ENCODE measurements at places on chromosomes 12 and 14. TPM values are rescaled to one million over a fixed set of nuclear protein-coding genes. Genes with fewer than 3 reads are reported as not detected.

DDIT3 gene
- total RNA-seq = 9.8 TPM

KLRC3 gene
- 1.8 TPM for total RNA-seq

C1QL4 gene
- total RNA-seq = not detected

PYM1 gene
- total RNA-seq = 34.8 TPM

KRT6A gene
- total RNA-seq = not detected

ZDHHC22 gene
- total RNA-seq = not detected

AMN gene
- 0.71 TPM for total RNA-seq

TMEM253 gene
- 0.13 TPM for total RNA-seq

NANOG gene
- total RNA-seq = not detected

PRPH gene
- not detected for total RNA-seq

All from activated CD8-positive, alpha-beta memory T cell treated with anti-CD3 and anti-CD28 coated beads for 36 hours (primary cell).